Memory B cell (primary cell): ENCODE measurements at places on chromosomes 16 and 17.
A peak's percentile ranks its signal among the peaks of the same experiment; 100 is the strongest.

DNA sequence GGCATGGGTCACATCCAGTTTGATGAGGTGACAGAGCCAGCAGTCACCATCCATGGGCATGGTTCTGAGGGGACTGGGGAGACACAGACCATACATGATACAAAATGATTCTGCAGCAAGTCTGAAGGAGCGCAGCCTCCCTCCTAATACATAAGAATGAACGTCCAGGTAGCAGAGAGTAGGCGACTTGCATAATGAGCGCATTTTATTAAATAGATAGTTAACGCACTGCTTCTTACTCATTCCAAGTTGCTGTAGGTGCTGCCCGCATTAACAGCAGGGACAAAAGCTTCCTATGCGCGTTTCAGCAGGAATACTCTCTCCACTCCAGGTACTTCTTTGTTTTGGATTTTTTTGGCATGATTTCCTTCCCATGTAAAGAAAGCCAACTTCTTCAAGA, 73.8 kb downstream of the SLC5A11 start:
- DNase-seq, result no peak

DNA sequence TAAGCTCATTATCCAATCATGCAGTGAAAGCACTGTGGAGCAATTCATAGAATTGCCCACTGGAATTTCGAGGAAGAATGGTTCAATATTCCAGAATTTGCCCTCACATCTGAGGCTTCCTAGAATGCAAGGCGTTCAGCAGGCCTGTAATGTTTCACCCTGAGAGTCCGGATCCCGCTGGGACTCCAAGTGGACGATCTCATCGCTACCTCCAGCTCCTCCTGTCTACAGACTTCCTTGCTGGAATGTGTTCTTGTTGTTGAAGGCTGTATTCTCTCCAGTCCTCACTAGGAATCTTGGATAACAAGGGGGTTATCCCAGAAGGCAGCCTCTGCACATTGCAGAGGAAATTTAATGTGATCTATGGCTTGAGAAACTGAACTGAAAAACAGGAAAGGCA, 7.8 kb downstream of the SLC47A1 start:
- DNase-seq, result no peak

DNA sequence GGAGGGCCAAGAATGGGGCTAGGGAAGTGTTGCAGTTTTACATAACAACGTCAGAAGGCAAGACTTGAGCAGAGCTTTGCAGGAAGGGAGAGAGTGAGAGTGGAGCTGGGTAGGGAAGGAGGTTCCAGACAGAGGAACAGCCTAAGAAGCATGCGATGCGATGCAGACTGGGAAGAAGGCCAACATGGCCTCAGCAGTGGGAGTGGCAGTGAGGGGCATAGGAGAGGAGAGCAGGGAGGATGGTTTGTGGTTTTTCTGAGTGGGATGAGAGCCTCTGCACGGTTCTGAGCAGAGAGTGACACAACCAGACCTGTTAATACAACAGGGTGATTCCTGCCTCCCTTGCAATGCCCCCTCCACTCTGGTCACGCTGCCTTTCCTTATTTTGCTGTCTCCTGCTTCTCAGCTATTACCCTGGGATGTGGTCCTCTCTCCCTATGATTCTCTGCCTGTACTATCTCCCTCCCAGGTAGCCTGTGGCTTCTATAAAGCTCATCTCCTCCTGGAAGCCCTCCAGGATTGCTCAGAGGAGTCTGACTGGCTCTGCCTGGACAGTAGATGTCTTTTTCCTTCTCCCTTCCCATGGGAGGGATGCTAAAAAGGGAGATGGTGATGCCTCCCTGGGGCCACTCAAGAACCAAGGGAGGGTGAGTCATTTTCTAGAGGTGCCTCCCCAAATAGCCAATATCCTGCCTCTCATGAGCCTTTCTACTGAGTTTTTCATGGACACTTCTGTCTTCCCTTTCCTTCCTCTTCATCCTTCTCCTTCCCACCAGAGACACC, 38.7 kb upstream of the NGFR start:
- no peak for DNase-seq

GRCh38 chr16:83538707-83539106, 269.1 kb upstream of the HSBP1 start:
- DNase-seq, result no peak

DNA sequence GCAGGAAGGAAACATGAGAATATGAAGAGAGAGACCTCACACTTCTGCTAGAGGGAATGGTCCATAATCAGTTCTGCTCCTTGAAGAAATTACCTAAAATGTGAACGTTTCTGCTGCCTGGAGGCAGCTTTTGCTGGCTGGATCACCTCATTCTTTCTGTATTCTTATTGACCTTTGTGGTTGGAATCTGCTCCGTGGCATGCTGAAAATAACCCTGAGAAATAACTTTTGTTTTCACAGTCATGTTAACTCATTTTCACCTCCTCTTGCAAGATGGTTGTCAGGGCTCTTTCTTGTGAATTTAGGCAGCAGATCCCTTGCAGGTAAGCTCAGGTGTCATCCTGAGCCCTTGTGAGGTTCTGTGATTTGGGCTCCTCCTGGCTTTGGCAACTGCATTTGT, 70.2 kb downstream of the IRF8 start:
- DNase-seq, result no peak

DNA sequence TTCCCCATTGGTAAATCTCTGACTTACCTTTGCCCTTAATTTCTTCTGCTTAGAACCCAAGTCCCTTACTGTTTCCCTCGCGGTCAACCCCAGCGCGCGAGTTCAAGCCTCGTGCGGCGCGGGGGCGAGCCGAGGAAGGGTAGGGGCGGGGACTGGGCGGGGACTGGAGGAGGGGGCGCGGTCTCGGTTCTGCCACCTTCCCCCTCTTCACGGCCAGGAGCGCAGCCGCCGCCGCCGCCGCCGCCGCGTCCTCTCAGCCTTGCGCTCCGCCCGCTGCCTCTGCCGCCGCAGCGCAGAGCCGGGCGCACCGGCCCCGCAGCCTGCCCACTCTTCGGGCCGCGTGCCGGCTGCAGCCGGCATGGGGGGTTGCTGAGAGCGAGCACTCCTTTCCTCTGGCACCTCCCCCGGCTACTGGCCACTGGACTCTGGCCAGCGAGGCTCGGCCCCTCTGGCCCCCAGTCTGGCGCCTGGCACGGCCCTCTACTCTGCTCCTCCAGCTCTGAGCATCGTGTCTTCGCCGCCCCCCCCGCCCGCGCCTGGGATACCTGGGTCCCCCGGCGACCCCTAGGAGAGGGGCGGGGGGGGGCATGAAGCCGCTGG, at the start of gene RAPGEFL1:
Gene RAPGEFL1 (plus strand): TSS at position 196 of the 600 bp plus-strand sequence. CDS start 392 bp downstream, at position 588.
- peak; percentile 63 for DNase-seq

DNA sequence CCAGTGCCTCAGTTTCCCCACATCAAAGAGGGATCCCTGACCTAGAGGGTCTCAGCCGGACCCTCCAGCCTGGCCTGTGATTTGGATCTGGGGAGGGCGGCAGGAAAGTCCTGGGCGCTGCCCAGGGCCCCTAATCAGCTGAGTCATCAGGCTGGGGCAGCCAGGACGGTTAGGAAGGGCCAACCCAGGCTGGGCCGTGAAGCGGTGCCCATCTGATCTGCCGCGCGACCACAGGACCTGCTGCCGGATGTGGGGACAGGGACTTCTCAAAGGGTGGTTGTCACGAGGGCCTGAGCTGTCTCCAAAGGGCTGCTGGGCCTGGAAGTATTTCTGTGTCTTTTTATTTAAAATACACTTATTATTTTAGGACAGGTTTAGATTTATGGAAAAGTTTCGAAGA, 4.4 kb downstream of the TPSAB1 start:
- no peak for DNase-seq

GRCh38 chr16:84088695-84089395, 27.9 kb downstream of the MBTPS1 start:
- peak; percentile 17 for DNase-seq

DNA sequence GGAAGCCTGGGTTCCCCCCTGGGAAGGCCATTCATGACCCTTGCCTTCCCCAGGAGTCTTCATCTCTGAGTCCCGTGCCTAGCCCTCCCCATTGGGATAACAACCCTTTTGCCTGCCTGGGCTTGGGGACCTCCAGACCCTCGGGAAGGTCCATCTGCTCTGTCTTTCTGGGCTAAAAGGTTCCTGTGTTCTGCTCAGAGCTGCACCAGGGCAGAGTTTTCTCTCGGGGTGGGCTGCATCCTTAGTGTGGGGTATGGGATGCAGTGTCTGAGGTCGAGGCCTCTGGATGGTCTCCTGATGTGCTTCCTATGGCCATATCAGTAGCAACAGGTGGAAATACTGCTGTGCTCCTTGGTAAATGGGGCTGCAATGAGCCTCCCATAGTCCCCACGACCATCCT, 22.9 kb upstream of the PLLP start:
- DNase-seq, result no peak

GRCh38 chr16:8179615-8180014, 410.7 kb downstream of the TMEM114 start:
- DNase-seq, result no peak
